ENCODE measurements at places on chromosomes 7 and 10.
A peak's percentile ranks its signal among the peaks of the same experiment; 100 is the strongest.

DNA sequence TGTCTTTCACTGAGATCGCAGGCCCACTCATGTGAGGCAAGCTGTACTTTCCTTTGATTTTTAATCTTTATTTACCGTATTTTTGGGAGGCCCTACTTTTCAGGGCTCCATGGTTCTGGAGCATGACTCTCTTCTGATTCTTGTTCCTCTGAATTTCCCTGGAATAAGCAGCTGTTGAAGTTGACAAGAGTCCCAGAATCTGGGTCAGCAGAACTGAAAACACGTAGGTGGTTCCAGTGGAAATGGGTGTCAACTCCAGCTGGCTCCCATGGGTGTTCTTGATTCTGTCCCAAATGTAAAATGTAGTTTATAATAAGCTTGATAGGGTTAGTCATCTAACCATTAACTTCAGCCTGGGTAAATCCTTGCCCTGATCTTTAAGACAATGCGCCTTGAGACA, 409.4 kb downstream of the GATA3 start:
- DNase-seq = no peak

DNA sequence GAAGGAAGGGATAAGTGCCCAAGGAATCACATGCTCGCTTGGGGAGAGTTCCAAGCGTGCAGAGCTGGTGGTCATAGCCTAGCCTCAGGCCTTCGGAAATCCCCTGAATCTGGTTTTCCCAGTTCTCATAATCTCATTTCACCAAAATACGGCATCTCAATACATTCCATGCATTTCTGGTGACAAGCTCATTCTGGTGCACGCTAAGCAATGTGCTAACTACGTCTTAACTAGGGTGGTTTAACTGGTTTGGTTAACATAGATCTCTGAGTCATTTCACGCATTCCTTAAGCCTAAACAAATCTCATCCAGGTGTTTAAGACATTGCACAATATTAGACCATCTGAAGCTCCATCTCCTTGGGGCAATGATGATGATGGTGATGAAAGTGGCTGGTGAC, 72.9 kb upstream of the STEAP1B start:
- no peak for DNase-seq

- no peak for DNase-seq
Measured at GRCh38 chr7:148993193-148993592, 35.1 kb downstream of the PDIA4 start.

DNA sequence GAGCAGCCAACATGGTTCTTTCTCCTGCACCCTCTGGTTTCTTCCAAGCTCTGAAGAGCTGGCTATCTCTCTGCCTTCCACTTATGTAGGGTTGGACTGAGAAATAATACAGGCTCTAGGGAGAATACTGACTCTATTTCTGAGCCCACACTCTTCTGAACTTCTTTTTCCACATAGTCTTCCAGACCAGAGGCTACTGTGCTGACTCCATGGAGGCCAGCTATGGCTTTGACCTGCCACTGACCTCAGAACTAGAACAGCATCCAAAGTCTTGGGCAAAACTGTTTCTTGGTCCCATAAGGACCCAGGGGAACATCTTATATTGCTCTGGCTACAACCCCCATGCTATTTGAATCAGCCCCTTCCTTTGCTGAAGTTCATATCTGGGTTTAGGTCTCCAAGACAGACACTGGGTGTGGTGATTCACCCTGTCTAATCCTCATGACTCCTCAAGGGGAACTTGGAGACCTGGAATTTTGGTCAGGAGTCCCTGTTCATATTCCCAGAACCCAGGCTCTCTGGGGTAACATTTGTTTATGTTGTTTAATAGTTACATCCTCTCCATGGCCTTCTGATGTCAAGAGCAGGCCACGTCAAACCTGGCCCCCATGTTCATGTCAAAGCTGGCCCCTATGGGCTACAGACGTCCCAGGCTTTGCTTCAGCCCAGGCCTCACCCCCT, 12.1 kb upstream of the PLAU start:
- DNase-seq = no peak

- no peak for DNase-seq
Measured at GRCh38 chr10:7192061-7192460, 218.8 kb downstream of the SFMBT2 start.

- DNase-seq = no peak
Measured at GRCh38 chr10:70996549-70996948, 108.2 kb upstream of the PCBD1 start.

DNA sequence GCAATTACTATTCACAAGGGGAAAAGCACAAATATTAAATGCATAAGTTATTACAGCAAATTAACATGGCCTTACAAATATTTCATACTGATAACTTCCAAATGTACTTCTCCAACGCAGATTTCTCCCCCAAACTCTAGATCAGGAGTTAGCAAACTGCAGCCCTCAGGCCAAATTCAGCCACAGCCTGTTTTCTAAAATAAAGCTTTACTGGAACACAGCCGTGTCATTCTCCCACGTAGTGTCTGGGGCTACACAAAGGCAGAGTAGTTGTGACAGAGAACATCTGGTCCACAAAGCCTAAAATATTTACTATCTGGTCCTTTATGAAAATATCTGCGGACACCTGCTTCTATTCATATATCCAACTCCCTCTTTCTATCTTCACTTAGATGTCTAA, 151.8 kb upstream of the AHR start:
- DNase-seq = no peak

DNA sequence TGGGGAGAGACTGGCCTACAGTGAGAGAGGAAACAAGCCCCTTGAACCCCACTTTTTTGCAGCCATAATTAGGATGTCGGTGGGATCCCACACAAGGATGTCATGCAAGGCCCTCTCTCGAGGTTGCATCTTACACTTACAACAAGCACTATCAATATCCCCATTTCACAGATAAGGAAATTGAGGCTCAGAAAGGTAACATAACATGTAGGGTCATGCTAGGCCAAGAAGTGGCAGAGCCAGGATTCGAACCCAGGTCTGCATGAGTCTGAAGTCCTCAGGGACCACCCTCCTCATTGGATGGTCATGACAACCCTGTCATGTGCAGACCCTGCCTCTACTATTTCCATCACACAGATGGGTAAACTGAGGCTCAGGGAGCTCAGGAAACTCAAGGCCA, 123.5 kb downstream of the C10orf105 start:
- DNase-seq = no peak

- peak; percentile 49 for DNase-seq
Measured at GRCh38 chr10:14185316-14186045, 145.2 kb downstream of the FRMD4A start.

GRCh38 chr7:6015917-6016652, 7.0 kb downstream of the AIMP2 start:
- peak; percentile 23 for DNase-seq

DNA sequence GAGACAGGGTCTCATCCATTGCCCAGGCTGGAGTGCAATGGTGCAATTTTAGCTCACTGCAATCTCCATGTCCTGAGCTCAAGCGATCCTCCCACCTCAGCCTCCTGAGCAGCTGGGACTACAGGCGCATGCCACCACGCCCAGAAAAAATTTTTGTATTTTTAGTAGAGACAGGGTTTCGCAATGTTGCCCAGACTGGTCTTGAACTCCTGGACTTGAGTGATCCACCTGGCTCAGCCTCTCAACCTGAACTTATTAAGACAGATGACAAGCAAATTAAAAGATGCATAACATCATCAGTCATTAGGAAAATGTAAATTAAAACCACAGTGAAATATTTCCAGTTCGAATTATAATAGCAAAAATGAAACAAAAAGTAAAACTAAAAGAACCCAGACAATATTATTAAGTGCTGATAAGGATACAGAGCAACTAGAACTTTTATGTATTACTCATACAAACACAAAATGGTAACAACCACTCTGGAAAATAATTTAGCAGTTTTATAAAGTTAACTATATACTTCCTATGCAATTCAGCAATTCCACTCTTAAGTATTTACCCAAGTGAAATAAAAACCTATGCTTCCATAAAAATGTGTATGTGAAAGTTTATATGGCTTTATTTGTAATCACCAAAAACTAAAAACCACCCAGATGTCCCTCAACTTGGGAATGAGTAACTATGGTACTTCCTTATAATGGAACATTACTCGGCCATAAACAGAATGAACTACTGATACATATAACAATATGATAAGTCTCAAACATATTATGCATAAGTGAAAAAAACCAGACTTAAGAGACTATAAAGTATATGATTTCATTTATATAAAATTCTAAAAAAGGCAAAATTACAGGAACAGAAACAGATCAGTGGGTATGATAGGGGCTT, 15.3 kb downstream of the ZFAND4 start:
- no peak for DNase-seq

- DNase-seq = peak; percentile 81
Measured at GRCh38 chr10:121668314-121669027, 70.2 kb upstream of the FGFR2 start.

- DNase-seq = no peak
Measured at GRCh38 chr10:66942407-66942806, 16.6 kb downstream of the LRRTM3 start.

DNA sequence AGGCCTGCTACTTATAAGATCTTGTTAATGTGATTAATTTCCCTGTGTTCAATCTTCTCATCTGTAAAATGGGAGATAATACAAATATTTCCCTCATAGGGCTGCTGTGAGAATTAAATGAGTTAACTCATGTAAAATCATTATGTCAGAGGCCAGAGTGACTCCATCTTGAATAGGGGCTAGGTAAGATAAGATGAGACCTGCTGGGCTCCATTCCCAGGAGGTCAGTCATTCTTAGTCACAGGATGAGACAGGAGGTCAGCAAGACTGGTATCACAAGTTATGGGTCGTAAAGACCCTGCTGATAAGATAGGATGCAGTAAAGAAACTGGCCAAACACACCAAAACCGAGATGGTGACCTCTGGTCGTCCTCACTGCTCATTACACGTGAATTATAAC, 200.7 kb downstream of the CYP26A1 start:
- no peak for DNase-seq

DNA sequence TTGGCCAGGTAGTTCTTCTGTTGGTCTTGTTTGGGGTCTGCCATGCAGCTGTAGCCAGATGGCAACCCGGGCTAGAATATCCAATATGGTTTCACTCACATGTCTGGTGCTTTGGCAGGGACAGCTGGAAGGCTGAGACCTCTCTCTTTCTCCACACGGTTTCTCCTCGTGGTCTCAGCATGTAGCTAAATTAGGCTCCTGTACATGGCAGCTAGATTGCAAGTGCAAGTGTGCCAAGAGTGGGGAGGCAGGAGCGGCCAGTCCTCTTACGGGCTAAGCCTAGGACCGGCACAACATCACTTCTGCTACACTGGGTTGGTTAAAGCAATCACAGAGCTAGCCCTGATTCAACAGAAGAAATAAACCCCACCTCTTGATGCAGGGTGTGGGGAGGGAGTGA, 9.3 kb upstream of the PDE1C start:
- no peak for DNase-seq

DNA sequence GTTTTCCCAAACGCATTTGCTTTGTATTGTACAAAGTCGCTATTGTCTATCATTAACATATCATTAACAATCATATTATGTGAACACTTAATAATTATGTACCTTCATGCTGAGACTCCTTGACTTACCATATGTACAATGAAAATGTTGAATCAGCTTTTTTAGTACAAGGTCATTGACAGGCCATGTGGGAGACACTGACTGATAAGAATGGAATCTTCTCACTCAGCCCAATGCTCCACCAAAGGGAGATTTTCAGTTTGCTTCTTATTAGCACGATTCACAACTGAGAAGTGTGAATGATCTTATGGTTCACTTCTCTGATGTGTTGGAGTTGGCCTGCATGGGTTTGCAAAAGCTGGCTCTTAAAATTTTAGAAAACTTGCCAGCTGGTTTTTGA, 253.5 kb upstream of the TEX47 start:
- no peak for DNase-seq

GRCh38 chr7:142133731-142134148, 22.2 kb downstream of the MGAM2 start:
- DNase-seq = no peak

- no peak for DNase-seq
Measured at GRCh38 chr7:82562716-82563404, 119.3 kb upstream of the CACNA2D1 start.

GRCh38 chr7:39695852-39696586, 72.6 kb downstream of the RALA start:
- no peak for DNase-seq

GRCh38 chr7:116111475-116111874, 80.9 kb upstream of the TFEC start:
- DNase-seq = no peak
